A172 (cell line): ENCODE measurements at places on chromosomes 12 and 14.
A peak's percentile ranks its signal among the peaks of the same experiment; 100 is the strongest.

GRCh38 chr12:124293286-124294003 lies 1.4 kb upstream of the RFLNA start:
- DNase-seq, result no peak

DNA sequence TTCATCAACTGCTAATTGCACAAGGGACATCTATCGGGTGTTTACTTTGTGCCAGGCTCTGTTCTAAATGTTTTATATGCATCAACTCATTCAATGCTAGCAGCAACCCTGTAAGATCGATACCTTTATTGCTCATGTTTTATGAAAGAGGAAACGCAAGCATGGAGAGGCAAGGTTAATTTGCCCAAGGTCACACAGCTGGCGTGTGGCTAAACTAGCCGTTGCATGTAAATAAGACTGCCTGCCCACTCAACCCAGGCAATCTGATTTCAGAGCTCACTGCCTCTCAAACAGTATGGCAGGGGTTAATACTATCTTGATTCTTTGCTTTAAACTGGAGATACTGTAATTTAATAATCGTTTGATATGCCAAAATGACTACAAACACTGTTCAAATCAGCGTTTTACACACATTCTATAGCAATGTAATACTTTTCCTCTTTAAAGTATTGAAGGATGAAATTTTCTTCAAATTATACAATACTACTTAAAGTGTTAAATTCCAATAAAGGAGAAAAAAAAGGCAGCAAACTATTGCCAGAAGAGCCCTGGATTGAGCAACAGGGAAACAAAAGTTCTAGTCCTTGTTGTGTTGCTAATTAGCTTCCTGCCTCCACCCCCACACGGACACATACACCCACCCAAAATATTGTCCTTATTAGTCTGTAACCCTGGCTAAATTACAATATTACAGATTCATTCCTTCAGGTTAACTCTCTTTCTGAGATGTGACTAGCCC lies 39.1 kb upstream of the DHRS7 start:
- no peak for DNase-seq

GRCh38 chr12:31813305-31813704 lies 84.5 kb upstream of the AMN1 start:
- no peak for DNase-seq

DNA sequence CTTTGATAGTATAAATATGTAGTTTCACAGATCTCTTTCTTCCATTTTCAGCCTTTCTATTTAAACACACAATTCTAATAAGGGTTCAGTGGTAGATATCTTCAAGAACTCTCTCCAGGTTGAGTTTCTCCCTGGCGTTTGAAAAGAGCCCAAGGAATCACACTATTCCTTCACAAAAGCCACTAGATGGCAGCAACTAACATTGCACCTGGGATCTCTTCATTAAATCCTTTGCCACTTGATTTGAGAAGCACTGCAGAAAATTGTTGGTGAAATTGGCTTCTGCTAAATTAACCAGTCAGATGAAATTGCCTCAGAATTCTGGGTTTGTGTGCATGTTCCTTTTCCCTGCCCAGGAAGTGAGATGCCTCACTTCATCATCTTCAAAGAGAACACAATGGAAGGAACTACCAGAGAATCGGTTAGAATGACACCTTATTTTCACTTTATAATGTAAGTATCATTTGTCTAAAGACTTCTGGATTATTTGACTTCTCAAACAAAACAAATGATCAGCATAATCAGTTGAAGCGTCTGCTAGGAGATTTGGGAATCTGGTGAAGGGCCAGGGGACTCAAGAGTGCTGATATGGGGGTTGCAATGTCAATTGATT lies 6.8 kb downstream of the CCDC198 start:
- DNase-seq, result peak; percentile 8

- no peak for DNase-seq
These were observed 189.2 kb upstream of the DIO3 start for GRCh38 chr14:101371799-101372793.

GRCh38 chr14:83548061-83548839 lies 1981.7 kb upstream of the FLRT2 start:
- DNase-seq, result peak; percentile 27

DNA sequence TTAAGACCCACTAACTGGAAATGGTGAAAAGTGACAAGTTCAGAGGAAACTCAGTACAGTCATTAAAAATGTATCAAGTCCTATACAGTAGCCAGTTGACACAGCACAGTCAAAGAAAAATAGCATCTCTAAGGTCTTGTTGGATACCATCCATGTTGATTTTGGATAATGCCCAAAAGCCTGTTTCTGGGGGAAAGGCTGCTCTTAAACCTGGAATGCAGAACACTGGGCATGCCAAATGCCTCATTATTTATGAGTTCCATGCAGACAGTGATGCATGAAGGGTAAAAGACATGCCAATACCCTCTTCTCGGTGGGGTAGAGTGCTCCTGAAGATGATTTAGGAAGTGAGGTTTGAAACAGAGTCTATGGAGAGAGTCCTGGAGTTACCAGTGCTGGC lies 29.6 kb downstream of the KCNK13 start:
- DNase-seq, result peak; percentile 71

GRCh38 chr14:49972131-49972671 lies 79.3 kb downstream of the ARF6 start:
- peak; percentile 66 for DNase-seq

DNA sequence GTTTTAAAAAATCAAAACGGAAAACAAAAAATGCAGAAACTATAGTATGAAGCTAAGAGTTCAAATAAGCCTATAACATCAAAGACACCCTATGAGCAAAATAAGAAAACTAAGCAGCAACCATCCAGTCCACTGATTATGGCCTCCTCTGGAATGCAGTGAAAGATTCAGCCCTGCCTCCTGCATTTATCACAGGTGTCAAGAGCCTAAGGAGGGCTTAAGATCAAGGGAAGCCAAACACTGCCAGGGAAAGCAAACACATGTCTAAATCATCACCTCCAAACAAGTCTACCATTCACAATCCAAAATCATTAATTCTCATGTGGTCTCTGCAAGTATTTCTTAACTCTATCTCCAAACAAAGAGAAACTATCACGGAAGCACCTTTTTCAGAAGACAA lies 28.4 kb downstream of the SARNP start:
- no peak for DNase-seq

DNA sequence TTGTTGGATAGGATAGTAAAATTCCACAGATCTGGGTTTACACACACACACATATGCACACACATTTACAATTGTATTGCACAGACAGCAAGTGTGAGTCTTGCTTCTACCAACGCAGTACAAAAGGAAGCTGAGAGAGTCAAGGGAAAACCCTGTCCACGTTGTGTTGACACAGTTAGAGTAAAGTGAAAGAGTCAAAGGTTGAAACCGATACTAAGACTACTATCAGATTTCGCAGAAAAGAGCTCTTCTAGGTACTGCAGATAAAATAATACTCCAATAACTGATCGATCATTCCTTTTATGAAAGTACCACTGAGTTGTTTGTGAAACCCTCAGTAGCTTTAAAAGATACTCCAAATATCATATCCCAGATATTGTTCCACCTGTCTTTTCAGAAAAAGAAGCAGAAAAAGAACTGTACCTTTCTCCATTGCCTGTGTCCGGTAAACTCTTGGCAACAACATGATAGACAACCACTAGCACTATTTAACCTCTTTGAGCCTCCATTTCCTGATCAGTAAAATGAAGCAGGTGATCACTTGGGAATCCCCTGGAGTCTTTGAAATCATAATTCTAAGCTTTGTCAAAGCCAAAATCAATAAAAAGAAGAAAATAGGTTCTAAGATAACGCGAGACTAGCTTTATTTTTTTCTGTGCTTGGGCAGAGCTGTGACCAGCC lies 224.6 kb upstream of the FOXN3 start:
- no peak for DNase-seq

- peak; percentile 41 for DNase-seq
These were observed 201.7 kb upstream of the PLXNC1 start for GRCh38 chr12:93946542-93947150.

GRCh38 chr12:52038447-52038846 lies 12.8 kb upstream of the NR4A1 start:
- no peak for DNase-seq

GRCh38 chr12:82698708-82699564 lies 12.2 kb downstream of the TMTC2 start:
- no peak for DNase-seq

GRCh38 chr14:99282261-99283050 lies 10.5 kb upstream of the BCL11B start:
- DNase-seq, result no peak

DNA sequence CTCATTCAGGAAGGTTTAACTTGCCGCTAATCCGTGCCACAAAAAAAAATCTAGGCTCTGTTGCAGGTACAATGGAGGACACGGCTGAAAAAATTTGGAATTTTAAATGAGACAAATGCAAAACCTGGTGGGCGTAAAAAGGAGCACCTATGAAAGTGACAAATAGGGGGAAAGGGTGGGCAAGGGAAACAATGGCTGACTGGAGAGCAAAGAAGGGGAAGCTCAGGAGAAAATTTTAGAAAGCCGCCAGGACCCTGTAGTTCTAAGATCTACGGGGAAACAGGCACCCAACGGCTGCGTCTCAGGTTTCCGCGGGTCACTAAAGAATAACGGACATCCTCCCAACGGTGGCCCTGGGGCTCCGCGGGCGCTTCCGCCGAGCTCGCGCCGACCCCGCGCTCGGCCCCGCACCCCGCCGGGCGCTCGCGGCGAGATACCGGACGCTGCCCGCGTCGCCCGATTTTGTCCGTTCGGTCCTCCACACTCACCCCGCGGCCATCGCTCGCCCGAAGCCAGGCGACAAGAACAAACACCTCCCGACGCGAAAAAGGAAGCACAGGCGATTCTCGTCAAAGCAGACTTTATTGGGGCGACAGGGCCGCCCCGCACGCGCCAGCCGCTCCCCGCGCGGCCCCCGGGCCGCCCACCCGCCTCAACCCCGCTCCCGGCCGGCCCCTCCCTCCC lies 1.1 kb upstream of the YY1 start:
- DNase-seq, result peak; percentile 23

- no peak for DNase-seq
These were observed 1.3 kb downstream of the RCOR1 start for GRCh38 chr14:102593825-102594137.

GRCh38 chr12:12792421-12792820 lies 7.0 kb downstream of the APOLD1 start:
- no peak for DNase-seq

DNA sequence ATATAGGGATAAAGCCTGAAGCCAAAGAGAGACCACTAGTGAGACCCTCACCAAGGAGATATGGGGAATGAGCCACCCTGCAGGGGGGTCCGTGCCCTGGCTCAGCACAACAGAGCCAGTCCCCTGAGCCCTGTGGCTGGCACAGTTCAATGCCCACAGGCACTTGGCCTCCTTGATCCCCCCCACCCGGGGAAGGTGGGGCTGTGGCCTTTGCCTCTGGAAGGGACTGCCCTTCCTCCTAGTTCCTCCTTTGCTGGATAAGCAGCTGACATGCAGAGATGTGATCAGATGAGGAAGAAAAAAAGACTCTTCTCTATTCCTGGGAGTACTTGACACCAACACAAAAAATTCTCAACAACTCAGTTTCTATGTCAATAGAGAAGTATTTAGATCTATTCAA lies 19.9 kb downstream of the TTC7B start:
- DNase-seq, result no peak

DNA sequence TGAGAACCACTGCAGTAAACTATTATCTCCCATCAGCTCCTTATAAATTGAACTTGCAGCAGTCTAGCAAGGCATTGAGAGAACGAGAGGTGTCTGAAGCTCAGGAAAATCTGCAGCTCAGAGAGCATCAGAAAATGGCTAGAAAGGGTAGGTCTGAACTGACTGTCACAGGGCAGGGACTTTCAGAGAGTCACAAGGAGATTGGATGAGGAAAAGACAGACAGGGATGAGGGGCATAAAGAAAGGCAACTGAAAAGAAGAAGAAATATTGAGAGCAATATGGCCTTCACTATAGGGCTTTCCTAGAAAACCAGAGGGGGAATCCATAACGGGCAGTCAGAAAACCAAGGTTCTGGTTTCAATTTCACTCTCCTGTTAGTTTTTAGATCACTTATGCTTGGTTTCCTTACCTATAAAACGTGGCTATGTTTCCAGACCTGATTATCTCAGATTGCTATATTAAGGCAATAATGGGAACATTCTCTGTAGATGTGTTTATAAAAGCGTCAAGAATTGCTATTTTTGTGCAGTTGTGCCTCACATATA lies 40.9 kb downstream of the PDE6H start:
- DNase-seq, result no peak

GRCh38 chr12:108374596-108375320 lies 35.6 kb upstream of the CMKLR1 start:
- DNase-seq, result no peak

DNA sequence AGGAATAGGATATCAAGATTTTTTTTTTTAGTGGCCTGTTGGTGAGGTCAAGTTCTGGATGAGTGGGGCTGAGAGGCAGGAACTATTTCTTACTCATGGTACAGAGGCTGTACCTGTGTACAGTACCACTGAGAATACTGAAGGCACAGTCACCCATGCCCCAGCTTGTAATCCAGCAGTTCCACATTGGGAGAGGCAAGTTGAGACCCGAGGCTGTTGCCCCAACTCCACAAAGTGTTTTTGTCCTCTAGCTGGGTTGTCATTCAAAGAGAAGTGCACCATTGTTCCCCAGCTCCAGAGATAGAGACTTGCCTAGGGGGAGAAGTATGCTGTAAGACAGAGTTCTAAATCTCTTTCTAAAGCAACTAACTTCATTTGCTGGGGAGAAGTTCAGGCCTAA lies 38.7 kb downstream of the ARID2 start:
- DNase-seq, result no peak

GRCh38 chr14:61480704-61481285 lies 159.4 kb downstream of the PRKCH start:
- DNase-seq, result no peak

- DNase-seq, result no peak
These were observed 251.2 kb downstream of the GXYLT1 start for GRCh38 chr12:41893491-41893890.

DNA sequence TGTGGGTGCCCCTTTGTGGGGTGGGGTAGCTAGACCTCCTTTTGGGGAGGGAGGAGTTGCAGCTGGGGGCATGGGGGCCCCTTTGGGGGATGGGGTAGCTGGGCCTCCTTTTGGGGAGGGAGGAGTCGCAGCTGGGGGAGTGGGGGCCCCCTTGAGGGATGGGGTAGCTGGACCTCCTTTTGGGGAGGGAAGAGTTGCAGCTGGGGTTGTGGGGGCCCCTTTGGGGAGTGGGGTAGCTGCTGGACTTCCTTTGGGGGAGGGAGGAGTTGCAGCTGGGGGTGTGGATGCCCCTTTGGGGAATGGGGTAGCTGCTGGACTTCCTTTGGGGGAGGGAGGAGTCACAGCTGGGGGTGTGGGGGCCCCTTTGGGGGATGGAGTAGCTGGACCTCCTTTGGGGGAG lies 7.0 kb downstream of the NACA start:
- DNase-seq, result no peak

DNA sequence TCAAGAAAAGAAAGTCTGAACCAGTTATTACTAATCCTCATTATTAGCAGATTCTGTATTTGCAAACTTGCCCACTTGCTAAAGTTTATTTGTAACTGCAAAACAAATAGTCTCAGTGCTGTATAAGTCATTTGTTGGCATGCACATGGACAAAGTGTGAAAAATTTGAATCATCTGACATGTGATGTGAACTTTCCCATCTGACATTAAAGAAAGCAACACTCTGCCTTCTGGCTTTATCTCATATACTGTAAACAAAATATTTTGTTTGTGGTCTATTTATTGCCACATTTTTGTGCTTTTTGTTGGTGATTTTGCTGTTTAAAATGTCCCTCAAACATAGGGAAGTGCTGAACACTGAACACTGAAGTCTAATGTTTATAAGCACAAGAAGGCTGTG lies 513.8 kb downstream of the RPL10L start:
- no peak for DNase-seq
